Stimulated activated CD4-positive, alpha-beta T cell treated with anti-CD3 and anti-CD28 coated beads, Interleukin-12 subunit alpha, Interleukin-12 subunit beta, amount 100 ng/mL, for 4 hours (primary cell): ENCODE measurements at places on chromosomes 1 and 21.

DNA sequence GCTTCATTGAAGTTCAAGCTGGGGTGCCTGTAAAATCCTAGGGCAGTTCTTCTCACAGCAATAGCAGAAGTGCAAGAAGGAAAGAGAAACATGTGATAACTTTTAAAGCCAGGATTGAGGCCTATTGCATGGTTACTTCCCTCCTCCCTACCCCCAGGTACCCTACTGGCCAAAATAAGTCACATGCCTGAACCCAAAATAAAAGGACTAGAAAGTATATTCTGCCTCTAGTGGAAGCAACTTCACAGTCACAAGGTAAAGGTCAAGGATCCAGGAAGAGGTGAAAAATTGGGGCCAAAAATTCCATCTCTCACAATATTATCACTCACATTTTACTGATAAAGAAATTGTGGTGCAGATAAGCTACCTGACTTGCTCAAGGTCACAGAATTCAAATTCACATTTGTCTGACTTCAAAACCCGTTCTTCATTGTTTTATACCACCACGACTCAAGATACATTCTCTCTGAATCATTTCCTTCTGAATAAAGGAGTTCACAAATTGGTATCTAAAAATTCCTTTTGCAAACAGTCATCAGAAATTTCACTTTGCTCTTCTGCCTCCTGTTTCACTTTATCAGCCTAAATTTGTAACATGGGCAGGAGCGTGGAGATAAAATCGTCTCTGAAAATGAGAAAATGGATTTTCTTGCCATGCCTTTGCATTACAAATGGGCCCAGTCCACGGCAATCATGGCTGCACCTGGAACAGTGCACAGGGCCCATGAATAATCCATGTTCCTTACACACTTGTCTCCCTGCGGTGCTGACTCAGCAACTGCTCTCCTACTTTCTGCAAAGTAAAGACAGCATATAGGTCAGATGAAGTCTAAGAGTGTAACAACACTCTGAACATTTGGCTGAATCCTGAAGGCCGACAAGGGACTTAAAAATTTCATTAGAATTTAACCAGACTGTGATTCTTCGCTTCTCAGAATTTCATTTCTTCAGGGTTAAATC is 485.3 kb upstream of the NFIA start:
- no peak for DNase-seq

GRCh38 chr1:1039145-1039910 is 19.4 kb downstream of the AGRN start:
- no peak for DNase-seq

DNA sequence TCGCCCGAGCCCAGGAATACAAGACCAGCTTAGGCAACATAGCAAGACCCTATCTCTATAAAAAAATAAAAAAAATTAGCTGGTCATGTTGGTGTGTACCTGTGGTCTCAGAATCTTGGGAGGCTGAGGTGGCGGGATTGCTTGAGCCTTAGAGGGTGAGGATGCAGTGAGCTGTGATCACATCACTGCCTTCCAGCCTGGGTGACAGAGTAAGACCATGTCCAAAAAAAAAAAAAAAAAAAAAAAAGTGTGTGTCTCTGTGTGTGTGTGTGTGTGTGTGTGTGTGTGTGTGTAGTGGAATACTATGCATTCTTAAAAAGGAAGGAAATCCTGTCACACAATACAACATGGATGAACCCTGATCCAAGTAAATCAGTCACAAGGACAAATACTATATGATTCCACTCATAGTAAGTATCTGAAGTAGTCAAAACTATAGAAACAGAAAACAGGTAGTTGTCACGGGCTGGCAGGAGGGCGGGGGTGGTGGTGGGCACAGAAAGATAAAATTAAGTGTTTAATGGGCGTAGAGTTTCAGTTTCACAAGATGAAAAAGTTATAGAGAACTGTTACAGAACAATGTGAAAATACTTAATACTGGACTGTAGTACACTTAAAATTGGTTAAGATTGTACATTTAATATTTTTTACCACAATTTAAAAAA is 47.8 kb downstream of the SELENOF start:
- DNase-seq = no peak

DNA sequence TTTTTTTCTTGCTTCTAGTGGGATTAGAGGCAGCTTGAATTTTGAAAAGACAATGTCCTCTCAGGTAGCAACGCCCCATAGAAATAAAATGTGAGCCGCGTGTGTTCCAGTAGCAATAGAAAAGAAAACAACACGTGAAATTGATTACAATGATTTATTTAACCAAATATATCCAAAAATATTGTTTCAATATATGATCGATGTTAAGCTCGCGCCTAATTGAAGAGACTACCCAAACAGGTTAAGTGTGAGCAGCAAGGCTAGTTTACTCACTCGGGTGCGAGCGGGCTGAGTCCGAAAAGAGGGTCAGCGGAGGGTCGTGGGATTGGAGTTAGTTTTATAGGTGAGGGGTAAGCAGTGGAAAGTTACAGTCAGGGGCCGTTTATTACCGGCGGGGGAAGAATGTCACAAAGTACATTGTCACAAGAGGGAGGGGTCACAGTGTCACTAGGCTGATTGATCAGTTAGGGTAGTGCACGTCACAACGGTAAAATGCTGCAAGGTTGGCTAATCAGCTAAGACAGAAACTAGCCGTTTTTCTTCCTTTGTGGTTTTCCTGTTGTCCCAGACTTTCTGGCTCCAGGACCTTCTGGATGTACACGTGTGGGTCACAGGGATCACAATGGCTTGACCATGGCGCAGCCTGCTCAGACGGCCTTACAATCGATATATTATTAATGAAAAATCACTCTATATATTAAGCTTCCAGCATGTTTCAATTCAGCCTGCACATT is 697 bp upstream of the ZNF670 start:
- no peak for DNase-seq

DNA sequence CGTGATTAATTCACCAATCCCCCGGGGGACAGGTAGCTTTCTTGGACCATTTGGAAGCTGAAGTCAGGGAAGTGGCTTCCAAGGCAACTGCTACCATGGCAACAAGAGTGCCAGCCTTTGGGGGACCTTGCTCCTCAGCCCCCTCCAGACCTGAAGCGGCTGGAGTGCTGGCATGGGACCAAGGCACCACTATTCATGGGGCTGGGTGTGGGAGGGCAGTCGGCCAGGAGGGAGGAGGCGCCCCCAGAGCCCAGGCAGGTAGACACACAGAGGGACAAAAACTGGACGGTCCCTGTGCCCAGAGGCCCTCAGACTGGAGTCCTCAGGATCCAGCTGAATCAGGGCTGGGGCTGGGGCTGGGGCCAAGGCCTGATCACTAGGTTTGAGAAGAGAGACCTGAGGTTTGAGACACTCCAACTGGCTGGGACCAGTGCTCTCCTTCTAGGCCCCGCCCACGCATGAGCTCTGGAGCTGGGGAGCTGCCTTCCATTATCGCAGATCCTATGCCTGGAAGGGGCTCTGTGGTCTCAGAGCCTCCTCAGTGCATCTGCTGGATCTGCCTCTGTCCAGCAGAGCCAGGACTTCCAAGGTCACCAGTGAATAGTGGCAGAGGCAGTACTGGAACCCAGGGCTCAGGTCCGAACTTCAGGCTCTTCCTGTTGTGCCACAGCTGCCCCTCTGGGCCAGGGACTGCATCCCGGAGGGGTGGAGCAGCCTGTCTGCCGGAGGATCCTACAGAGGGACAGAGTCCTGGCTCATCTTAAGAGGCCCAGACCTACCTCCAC is 3.3 kb upstream of the KNCN start:
- DNase-seq = no peak
